CD4-positive, alpha-beta T cell (primary cell): ENCODE measurements at places on chromosomes 7 and 10.

GRCh38 chr10:209357-209756 lies 74.1 kb downstream of the ZMYND11 start:
- H3K36me3 ChIP-seq, result peaks cover 10% of the 10 kb centered on the region
- H3K27ac ChIP-seq, result no peak overlapping the region
- no peaks in the 10 kb centered on the region for H3K27me3 ChIP-seq
- no peak for DNase-seq

- no peaks in the 10 kb centered on the region for H3K4me1 ChIP-seq
- no peak overlapping the region for H3K27ac ChIP-seq
- H3K36me3 ChIP-seq, result no peaks in the 10 kb centered on the region
- DNase-seq, result no peak
- no peaks in the 10 kb centered on the region for H3K27me3 ChIP-seq
Observed at GRCh38 chr7:82172881-82173280, 270.7 kb downstream of the CACNA2D1 start.

DNA sequence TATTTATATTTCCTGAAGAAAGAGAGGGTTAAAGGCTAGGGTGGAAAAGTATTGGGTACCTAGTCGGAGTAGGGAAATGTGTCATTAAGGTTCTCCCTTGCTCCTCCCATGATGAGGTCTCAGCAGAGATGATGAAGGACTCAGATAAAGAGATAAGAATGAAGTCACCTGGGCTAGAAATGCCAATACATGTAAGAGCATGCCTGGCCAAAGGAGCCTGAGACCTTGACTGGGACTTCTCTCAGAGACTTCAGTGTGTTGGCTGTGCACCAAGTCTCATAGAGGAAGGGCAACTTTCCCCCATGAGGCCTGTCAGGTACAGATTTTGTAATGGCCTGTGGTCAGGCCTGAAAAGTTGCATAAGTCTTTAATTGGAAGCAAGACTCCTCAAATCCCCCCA lies 361.0 kb upstream of the CDC14C start:
- H3K27ac ChIP-seq, result no peak overlapping the region
- no peaks in the 10 kb centered on the region for H3K27me3 ChIP-seq
- H3K4me3 ChIP-seq, result no peak overlapping the region
- DNase-seq, result no peak
- no peaks in the 10 kb centered on the region for H3K4me1 ChIP-seq

- H3K27me3 ChIP-seq, result no peaks in the 10 kb centered on the region
- no peaks in the 10 kb centered on the region for H3K36me3 ChIP-seq
- H3K4me1 ChIP-seq, result peaks cover 22% of the 10 kb centered on the region
- DNase-seq, result no peak
- H3K27ac ChIP-seq, result peak overlapping the region; percentile 22
Observed at GRCh38 chr7:128790315-128791041, 1.3 kb upstream of the CCDC136 start.

DNA sequence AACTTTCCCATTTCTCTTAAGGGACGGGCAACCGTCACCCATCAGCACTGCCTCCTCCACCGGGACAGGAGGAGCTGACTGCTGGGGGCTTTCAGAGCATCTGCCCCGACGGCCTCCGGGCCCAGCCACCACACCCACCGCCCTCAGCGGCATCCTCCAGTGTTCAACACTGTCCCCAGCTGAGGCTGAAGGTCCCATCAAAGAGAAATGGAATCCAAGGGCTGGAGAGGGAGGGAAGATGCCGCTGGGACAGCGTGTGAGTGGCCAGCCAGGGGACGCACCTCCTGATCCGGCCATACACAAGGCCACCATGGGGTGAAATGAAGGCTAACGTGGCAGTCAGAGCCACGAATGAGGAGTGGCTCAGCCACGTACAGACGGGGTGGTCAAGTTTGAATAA lies 153.6 kb upstream of the PPP2R2D start:
- no peak overlapping the region for H3K27ac ChIP-seq
- H3K36me3 ChIP-seq, result no peaks in the 10 kb centered on the region

DNA sequence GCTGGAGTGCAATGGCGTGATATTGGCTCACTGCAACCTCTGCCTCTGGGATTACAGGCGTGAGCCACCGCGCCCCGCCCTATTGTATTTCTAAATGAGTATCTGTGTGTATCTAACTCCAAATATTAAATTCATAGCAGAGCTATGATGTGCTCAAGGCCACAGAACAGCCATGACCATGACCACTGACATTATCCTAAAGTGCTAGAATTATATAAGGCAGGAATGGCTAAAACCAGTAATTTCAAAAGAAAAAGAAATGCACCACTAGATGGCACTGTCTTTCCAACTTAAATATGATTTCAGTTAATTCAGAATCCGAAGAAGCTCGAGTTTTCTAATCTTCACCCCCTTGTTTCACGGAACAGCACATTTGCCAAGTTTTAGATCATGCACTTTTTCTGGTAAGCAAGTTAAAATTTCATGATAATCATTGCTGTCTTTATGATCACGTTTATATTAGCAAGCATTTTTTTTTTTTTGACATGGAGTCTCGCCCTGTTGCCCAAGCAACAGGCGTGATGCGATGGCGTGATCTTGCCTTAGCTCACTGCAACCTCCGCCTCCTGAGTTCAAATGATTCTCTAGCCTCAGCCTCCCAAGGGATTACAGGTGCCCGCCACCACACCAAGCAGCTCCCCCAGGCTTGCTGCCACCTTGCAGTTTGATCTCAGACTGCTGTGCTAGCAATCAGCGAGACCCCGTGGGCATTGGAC lies 65.3 kb downstream of the OR13A1 start:
- H3K4me3 ChIP-seq, result no peak overlapping the region
- no peaks in the 10 kb centered on the region for H3K36me3 ChIP-seq

DNA sequence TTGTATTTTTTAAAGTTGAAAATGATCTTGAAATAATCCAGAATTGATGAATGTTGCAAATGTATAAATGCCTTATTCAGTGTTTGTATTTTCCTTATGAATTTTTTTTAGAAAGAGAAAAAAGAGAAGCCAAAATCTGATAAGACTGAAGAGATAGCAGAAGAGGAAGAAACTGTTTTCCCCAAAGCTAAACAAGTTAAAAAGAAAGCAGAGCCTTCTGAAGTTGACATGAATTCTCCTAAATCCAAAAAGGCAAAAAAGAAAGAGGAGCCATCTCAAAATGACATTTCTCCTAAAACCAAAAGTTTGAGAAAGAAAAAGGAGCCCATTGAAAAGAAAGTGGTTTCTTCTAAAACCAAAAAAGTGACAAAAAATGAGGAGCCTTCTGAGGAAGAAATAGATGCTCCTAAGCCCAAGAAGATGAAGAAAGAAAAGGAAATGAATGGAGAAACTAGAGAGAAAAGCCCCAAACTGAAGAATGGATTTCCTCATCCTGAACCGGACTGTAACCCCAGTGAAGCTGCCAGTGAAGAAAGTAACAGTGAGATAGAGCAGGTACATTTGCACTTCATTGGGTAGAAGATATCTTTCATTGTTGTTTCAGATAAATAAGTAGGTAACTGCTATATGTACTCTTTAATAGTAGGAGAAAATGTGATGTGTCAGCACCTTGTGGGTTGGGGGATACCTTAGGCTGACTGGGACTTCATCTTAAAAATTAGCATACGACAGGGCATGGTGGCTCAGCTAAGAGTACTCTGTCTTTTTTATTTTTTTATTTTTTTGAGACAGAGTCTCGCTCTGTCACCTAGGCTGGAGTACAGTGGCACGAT lies 3.9 kb downstream of the DDX21 start:
- no peaks in the 10 kb centered on the region for H3K27me3 ChIP-seq
- no peak overlapping the region for H3K27ac ChIP-seq
- no peak overlapping the region for H3K4me3 ChIP-seq

- no peak for DNase-seq
- H3K36me3 ChIP-seq, result no peaks in the 10 kb centered on the region
- no peaks in the 10 kb centered on the region for H3K4me1 ChIP-seq
Observed at GRCh38 chr7:92698237-92698841, 108.1 kb upstream of the FAM133B start.

GRCh38 chr10:23656735-23657134 lies 217.9 kb downstream of the OTUD1 start:
- no peaks in the 10 kb centered on the region for H3K27me3 ChIP-seq
- no peak overlapping the region for H3K27ac ChIP-seq

DNA sequence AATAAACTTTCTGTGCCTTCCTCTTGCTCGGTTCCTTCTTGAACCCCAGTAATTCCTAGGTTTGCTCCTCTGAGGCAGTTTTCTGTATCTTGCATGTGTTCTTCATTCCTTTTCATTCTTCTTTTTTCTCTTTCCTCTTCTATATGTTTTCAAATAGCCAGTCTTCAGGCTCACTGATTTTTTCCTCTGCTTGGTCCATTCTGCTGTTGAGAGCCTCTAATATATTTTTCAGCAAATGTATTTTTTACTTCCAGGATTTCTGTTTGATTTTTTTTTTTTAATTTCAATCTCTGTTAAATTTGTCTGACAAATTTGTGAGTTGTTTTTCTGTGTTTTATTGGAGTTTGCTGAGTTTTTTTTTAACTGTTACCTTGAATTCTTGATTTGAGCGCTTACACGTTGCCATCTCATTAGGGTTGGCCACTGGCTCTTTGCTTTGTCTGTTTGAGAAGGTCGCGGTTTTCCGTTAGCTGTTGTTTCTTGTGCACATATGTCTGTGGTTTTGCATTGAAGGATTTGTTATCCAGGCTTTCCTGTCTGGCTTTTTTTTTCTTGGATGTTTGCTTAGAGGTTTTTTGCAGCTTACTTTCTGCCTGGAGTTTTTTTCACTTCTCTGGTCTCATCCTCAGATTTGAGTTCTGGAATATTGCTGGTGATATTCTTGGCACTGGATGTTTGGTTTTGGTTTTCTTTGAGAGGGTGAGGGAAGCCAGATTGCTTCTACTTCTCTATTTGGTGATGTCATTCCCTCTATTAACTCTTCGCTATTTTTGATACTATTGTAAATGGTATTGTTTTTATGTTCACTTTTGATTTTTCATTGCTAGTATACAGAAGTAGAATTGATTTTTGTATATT lies 12.7 kb downstream of the SPRN start:
- no peaks in the 10 kb centered on the region for H3K4me1 ChIP-seq
- DNase-seq, result no peak
- no peak overlapping the region for H3K27ac ChIP-seq
- no peak overlapping the region for H3K4me3 ChIP-seq
- H3K27me3 ChIP-seq, result no peaks in the 10 kb centered on the region

DNA sequence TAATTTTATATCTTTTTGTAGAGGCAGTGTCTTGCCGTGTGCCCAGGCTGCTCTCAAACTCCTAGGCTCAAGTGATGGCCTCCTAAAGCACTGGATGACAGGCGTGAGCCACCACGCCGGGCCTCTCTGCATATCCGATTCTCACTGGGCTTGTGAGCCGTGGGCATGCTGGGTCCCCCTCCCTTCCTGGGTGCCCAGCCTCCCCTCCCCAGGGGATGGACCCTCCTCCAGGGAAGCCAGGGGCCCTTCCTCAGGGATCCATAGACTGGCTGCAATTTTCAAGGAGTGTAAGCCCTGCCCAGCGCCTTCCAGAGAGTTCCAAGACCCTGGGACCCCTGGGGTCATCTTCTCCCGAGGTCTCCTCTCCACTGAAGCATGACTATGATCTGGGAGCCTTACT lies 23.7 kb upstream of the ELFN1 start:
- H3K27me3 ChIP-seq, result peaks cover 9% of the 10 kb centered on the region
- no peak for DNase-seq
- H3K36me3 ChIP-seq, result no peaks in the 10 kb centered on the region
- no peak overlapping the region for H3K4me3 ChIP-seq
- H3K4me1 ChIP-seq, result no peaks in the 10 kb centered on the region

GRCh38 chr10:23869548-23869947 lies 339.4 kb upstream of the KIAA1217 start:
- H3K4me3 ChIP-seq, result no peak overlapping the region
- H3K27ac ChIP-seq, result no peak overlapping the region
- no peak for DNase-seq
- no peaks in the 10 kb centered on the region for H3K4me1 ChIP-seq

- no peaks in the 10 kb centered on the region for H3K4me1 ChIP-seq
- H3K36me3 ChIP-seq, result no peaks in the 10 kb centered on the region
- no peak for DNase-seq
- no peak overlapping the region for H3K4me3 ChIP-seq
- H3K27ac ChIP-seq, result no peak overlapping the region
- no peaks in the 10 kb centered on the region for H3K27me3 ChIP-seq
Observed at GRCh38 chr7:81161451-81162075, 242.7 kb upstream of the SEMA3C start.
